Activated T-cell treated with anti-CD3 and anti-CD28 coated beads for 24 hours (primary cell): ENCODE measurements at places on chromosomes 2 and 18.

DNA sequence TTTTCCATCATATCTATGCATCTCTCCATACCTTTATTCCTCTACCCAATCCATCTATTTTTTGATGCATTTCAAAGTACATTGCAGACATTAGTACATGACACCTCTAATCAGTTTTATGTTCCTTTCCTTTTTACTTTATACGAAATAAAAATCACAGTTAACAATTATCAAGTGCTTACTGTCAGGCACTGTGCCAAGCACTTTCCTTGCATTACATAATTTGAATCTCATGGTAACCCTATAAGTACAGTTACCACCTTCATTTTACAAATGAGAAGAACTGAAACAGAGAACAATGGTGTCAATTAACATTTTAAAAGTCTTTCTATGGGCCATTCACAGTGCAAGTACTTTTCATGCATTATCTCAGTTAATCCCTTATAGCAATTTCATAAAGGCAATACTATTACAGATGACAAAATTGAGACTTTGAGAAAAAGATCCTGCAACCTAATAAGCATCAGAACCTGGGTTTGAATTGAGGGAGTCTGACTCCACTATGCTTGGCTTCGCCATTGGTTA, 544.4 kb upstream of the TNP1 start:
- no peak for DNase-seq

DNA sequence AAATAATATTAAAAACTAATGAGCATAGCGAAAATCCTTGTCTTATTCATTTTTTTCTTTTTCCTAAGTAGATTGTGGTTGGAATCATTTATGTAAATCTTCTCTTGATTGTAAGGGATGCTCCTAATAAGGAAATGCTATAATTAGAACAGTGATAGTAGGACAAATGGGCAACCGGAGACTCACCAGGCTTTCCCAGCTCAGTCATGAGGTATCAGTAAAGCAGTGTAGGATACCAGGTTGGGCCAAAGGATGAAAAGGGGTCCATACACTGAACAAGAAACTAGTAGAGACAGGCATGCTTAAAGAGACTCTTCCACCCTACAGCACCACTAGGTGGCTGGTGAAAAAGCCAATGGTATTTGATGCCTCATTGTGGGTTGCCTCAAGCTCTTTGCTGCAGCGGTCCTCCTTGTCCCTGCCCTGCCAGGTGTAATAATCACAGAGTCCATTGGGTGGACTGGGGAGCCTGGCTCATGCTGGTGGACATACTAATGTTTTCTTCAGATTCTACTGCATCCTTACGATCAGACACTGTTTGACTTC, 71.4 kb upstream of the FAM98A start:
- no peak for DNase-seq

GRCh38 chr18:11320986-11321385, 171.6 kb upstream of the PIEZO2 start:
- DNase-seq: no peak

GRCh38 chr18:23240609-23240930, 105.3 kb downstream of the CABLES1 start:
- DNase-seq: no peak

GRCh38 chr2:7492719-7493118, 575.5 kb downstream of the RNF144A start:
- no peak for DNase-seq

DNA sequence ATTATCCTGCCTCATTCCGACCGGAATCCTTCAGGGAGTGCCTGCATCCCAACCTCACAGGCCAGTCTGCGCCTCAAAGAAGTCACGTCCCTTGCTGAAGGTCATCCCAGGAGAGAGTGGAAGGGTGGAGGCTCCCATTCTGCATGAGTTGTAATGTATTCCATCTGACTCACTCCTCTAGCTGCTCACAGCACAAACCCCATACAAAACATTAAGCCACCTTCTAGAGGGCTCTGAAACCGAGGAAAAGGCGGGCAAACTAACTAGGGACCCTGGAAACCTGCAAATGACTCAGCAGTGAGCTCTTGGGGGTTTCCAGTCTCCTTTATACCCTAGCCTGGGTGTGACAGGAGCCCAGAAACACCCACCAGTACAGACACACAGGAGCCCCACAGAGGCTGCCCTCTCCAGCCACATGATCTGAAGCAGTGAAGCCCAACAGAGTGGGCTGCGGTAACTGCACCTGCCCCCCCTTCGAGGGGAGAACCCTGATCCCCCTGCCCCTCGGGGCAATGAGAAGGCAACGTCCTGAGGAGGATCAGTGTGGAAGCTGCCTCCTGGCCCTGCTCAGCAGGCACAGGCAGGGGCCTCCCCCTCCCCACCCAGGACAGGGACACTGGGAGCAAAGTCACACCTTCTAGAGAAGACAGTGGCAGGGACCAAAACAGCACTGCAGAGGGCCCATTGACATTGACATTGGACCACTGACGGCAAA, 69.3 kb upstream of the SNTG2 start:
- DNase-seq: no peak

- no peak for DNase-seq
Observed at GRCh38 chr18:46868169-46868921, 49.0 kb downstream of the PIAS2 start.

- DNase-seq: no peak
Observed at GRCh38 chr2:181356526-181357130, 100.6 kb upstream of the ITGA4 start.

GRCh38 chr18:64027931-64028695, 58.2 kb downstream of the SERPINB8 start:
- no peak for DNase-seq

GRCh38 chr18:41371156-41372045, 583.6 kb upstream of the PIK3C3 start:
- no peak for DNase-seq

GRCh38 chr2:181998041-181998835, 12.6 kb downstream of the PPP1R1C start:
- DNase-seq: no peak

DNA sequence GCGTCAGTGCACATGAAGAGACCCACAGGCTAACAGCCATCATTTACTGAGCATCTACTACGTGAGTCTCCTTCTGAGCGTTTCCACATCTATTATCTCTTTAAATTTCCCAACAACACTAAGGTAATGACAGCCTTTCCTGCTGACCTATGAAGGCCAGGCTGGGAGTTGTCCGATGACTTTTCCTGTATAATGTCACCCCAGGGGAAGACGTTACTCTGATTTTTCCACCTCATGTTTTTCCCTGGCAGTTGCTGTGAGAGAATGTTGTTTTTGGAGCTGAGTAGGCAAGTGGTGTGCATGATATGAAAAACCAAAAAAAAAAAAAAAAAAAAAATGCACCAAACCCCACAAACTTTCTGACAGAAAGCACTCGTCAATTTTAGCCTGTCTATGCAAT, 207.6 kb downstream of the SLC8A1 start:
- DNase-seq: no peak

GRCh38 chr2:94622113-94622618, 249.1 kb upstream of the TEKT4 start:
- DNase-seq: no peak

DNA sequence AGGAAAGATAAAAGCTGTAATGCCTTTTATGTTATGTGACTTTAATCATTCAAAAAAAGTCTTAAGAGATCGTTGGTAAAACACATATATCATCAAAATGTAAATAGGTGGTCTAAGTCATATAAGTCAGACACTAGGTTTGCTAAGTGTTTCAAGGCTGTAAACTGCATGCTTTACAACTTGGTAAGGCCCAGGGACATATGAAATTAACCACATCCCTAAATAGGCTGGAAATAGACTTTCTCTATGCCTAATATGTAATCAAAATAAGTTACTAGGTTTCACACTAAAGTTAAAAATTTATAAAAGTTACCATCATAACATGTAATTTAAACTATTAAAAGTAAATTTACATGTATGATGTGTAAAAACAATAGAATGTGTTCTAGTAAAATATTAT, 946.3 kb upstream of the LRATD1 start:
- DNase-seq: no peak

GRCh38 chr2:106618614-106619013, 131.4 kb downstream of the CD8B2 start:
- DNase-seq: no peak

DNA sequence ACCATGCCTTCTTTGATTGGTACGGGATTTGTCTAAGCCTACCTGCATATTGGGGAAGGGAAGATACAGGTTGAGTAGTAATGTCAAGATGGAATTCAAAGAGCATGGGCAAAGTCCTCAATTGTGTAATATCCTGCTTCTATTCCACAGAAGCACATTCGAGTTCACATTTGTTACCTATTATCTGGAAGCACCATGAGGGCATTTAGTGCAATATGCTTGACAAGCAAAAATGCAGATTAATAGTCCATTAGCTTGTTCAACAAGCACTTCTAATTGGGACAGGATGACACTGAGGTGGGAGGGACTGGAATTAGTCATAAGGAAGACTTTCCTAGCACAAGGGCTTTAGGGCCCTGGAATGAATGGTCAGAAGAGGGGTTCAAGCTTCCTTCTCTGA, 40.5 kb downstream of the MYO5B start:
- no peak for DNase-seq

DNA sequence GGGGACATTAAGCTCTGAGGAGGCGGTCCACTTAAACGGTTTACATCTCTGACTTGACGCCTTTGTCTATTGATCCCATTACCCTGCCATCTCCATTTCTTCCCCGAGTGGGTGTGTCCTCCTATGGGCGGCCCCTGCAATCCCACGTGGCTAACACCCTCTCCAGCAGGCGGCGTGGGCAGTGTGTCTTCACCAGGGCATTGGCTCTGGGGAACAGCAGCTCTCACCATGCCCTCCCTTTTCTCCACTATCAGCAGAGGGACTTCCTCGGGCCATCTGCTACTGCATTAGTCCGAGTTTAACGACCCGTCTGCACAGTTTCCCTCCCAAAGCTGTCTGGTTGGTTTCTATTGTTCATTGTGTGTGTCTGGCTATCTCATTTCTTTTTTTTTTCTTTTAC, 511.9 kb upstream of the NRP2 start:
- no peak for DNase-seq

GRCh38 chr18:7273301-7273921, 42.5 kb downstream of the LRRC30 start:
- no peak for DNase-seq

DNA sequence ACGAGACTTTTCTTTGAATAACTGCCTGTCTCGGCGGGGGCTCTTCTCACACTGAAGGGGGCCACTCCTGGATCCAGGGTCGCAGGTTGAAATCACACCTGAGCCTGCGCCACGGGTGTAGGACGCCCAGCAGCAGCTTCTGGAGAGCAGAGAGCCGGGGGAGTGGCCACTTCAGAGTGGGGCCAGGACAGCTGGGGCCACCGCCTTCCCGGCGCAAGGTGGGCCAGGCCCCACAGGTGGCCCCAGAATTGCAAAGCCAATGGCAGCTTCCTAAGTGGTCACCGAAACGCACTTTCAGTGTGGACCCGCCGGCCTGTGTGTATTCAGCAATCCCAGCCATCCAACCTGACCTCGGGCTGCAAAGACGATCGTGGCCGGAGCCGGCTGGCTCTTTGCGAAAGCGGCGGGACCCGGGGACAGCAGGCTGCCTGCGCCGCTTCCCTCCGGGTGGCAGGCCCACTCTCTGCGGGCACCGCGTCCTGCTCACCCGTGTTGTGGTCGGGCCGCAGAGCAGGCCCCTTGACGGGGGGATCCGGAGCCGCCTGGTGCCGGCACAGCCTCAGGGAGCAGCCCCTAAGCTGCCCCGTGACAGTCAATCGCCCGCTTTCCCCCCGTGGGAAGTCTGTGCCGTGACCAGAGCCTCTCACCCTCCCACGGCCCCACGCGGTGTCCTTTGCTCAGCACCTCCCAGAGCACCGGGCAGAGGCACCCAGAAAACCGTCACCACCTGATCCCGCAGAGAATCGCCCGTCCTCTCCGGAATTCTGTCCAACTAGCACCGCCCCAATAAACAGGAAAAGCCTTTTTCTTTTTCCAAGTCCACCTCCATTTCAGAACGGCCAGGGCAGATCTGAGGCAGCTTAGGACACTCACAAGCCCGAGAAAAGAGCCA, 144.7 kb downstream of the ZNF516 start:
- no peak for DNase-seq

GRCh38 chr2:108910541-108911396, 78.3 kb downstream of the EDAR start:
- DNase-seq: no peak

DNA sequence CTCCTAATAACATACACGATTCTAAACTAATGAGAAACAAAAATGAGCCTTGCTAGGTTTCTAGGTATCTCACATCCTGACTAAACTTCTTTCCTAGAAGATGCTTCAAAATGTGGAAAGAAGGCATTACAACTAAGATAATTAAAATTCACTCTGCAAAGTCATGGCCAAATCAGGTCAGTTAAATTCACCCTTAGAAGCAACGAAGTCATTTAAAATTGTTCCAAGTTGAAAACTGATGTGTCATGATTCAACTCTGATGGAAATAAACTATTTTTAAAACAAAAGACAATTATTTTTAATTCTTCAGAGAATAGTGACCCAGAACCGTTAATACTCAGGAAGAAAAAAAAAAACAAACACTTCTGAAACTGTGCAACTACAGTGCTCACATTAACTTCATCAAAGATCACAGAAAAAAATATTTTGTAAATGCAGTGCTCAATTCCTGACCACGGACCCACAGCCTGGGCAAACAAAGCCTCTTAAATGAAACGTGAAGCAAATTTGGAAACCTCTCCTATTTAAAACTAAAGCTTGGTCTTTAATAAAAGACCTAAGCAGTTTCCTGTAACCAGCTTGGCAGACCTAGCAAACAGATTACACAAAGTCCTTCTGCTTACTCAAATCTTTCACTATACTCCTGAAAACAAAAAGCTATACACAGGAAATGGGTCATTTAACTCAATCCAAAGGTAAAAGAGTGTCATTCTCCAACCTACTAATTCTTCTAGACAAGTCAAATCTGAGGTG, 39.0 kb downstream of the CHN1 start:
- DNase-seq: no peak

DNA sequence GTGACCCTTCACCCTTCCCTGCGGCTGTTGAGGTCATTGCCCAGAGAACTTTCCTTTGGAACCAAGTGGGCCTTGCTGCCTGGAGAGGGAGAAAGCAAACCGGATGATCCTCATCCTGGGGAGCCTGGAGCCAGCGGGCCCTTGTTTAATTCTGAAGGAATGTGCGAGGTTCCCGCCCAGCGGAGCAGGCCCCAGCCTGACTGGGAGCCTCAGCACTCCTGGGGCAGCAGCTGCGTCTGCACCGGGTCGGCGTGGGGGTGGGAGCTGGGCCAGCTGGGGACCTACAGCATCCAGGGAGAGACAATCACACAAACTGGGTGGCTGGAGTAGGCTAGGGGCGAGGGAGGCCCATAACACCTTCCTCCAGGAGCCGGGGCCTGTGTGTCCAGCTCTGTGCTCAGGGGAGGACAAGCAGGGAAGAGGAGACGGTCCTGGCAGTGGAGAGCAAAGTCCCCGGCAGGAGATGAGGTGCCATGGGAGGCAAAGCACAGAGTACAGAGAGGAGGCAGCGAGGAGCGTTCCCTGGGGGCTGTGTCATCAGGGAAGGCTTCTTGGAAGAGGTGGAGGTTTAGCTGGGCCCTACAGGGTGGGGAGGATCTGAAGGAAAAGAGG, 61.9 kb upstream of the HAAO start:
- no peak for DNase-seq

DNA sequence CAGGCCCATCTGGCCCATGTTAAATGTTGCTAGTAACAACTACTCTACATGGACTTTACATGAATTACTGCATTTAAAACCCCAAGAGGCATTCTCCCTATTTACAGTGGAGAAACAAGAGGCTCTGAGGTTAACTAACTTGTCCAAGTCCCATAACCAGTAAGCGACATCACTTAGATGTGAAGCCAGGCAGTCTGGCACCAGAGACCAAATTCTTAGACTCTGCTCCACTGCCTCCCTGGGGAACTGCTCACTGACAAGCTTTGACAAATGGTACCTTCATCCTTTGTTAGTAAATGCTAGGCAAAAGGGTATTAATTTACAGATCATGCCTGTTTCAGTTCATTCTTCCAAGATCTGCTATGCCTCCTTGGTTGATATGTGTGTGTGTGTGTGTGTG, 124.8 kb downstream of the AFF3 start:
- DNase-seq: no peak
